ENCODE measurements at places on chromosomes 11 and 22.

DNA sequence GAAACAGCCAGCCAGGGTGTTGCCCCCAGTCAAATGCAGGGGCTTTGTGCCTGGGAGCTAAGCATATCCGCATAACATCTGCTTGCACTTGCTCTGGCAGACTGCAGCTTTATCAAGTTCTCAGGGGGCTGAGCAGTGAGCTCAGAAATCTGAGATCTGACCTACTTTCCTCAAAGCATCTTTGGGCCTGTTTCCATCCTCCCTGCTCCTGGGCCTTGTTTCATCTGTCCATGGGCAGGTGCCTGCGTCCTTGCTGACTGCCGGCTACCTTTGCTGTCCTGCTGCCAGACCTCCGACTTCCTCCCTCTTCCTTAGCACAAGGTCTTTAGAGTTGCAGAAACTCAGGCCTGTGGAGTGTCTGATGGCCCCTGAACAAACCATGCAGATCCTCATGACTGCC, 131.2 kb upstream of the B3GAT1 start:
- no peak for DNase-seq

GRCh38 chr11:61830237-61831105, 2.4 kb downstream of the FADS2 start:
- peak; percentile 38 for DNase-seq

DNA sequence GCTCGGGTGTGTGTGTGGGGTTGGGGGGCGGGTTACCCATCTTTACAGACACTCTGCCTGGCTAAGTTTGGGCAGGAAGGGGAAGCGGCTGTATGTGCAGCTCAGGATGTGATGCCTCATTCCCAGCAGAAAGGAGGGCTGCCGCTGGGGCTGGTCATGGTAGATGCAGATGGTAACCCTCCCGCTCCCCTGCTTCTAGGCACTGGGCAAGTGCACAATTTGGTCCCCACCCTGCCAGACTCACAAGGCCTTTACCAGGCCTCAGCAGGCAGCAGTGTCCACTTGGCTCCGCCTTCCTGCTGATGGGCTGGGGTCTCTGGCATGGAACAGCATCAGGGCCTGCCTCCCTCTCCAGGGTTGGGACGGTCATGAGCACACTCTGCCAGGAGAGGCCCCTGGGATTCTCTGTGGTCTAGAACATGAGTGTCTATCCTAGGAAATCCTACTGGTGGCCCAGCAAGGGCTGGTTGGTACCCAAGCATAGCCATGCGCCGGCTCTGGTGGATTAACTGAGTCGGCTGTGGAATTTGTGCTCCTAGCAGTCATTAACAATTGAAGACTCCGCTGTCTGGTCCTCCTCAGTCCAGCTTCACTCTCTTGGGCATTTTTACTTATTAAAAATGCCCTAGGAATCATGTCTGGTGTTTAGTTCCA, 4.2 kb downstream of the LMO1 start:
- DNase-seq = no peak

- peak; percentile 38 for DNase-seq
These were observed 207.0 kb upstream of the SORL1-AS1 start for GRCh38 chr11:121659811-121660210.

DNA sequence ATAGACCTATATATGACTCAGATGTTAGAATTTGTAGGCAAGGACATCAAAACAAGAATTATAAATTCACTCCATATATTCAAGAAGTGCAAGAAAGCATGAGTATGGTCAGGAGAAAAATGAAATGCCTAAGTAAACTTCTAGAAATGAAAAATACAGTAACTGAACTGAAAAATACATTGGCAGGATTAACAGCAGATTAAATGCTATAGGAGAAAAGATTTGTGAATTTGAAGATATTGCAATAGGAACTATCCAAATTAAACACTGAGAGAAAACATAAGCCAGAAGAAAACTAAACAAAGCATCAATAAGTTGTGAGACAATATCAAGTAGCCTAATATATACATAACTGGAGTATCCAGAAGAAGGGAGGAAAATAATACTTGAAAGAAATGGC, 46.6 kb upstream of the TMEM45B start:
- no peak for DNase-seq

GRCh38 chr11:120781486-120782120, 242.3 kb upstream of the TBCEL start:
- DNase-seq = no peak

GRCh38 chr11:112580864-112581263, 320.2 kb upstream of the PLET1 start:
- no peak for DNase-seq

DNA sequence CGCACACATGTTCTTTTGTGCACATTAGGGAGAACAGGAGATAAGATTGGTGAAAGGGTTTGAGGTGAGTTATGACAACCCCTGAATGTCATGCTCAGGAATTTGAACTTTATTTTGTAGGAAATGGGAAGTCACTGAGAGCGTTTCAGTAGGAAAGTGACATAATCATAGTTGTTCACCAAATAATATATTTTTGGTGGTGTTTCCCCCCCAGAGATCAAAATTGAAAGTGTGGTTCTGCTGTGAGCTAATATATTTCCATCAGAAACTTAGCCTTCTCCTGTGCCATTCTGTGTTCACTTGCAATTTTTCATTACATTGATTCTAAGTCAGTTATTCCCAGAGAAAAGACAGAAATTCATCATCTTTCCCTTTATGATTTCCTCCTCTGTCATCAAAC, 64.1 kb upstream of the RCN1 start:
- no peak for DNase-seq

DNA sequence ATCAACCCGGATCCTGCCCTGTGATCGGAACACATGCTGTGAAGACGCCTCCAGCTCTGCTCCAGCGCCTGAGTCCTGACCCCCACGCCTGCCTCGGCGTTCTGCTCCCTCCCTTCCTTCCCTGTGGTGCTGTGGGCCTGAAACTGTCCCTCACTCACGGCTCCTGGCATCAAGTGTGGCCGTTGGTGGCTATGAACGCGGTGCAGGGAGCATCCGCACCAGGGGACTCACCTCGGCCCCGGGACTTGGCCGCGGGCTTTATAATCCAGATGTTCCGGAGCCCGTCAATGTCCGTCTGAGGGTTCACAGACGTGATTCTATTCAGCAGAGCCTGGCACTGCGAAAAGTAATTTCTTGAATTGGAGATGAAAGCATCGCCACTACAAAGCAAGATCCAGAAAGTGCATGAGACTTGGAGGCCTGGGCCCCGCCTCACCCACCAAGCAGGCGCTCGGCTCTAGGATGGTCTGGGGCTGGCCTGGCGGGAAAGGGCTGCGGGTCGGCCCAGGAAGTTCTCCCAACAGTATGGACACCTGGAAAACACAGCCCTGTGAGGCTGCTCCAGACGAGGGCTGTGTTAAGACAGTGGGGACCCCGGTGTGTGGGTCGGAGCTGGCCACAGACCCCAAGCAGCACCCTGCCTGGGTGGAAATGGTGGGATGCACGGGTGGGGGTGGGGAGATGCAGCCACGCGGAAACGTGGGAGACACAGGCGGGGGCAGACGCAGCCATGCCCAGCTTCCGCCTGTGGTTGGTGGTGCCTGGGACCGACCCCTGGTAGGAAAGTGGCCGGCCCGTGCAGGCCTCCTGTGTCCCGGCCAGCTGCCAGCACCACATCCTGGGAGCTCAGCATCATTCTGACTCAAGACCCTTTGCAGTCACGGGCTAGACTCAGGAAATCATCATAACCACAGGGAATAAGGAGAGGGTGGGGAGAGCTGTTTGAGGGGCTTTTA, 21.8 kb upstream of the IL17REL start:
- no peak for DNase-seq

- DNase-seq = no peak
These were observed 42.0 kb upstream of the CXCR5 start for GRCh38 chr11:118841469-118842242.

- peak; percentile 41 for DNase-seq
These were observed 163.8 kb upstream of the BDNF start for GRCh38 chr11:27864091-27864491.

DNA sequence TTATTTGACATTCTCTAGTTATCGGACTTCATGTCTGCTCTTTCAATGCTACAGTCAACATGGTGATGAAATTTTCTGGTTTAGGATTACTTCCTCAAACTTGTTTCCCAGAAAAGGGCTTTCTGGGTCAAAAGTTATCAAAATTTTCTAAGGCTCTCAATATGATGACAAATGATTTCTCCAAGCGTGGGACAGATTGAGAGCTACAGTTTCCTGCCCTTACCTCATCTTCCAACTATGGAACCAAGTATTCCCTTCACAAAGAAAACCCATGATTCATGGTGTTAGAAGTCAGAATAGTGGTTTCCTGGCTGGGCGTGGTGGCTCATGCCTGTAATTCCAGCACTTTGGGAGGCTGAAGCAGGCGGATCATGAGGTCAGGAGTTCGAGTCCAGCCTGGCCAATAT, 17.8 kb downstream of the MYO18B start:
- peak; percentile 87 for DNase-seq

DNA sequence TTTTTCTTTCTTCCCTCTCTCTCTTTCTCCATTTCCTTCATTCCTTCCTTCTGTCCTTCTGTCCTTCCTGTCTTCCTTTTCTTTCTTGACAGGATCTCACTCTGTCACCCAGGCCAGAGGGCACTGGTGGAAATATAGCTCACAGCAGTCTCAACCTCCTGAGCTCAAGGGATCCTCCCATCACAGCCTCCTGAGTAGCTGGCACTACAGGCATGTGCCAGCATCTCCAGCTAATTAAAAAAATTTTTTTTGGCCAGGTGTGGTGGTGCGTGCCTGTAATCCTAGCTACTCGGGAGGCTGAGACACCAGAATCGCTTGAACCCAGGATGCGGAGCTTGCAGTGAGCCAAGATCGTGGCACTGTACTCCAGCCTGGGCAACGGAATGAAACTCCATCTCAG, 4.8 kb upstream of the DUSP8 start:
- no peak for DNase-seq
